Kasumi-1 (cell line): ENCODE measurements at places on chromosomes 6 and 20.
A peak's percentile ranks its signal among the peaks of the same experiment; 100 is the strongest.

- DNase-seq, result no peak
These were observed 4.5 kb downstream of the TMEM14A start for GRCh38 chr6:52675372-52675771.

- no peak for DNase-seq
These were observed 48.4 kb upstream of the DSN1 start for GRCh38 chr20:36821964-36822437.

DNA sequence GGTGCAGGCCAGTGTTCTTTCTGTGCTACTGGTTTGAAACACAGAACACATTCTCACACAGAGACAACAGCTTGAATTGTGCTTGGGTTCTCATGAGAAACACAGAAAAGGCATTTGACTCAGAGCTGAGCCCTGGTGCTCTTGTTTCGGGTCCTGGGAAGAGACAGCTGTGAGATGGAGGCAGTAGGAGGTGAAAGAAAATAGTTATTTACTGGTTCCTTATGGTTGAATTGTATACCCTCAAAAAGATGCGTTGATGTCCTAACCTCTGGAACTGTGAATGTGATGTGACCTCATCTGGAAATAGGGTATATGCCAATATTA lies 87.1 kb upstream of the RPS6KA2 start:
- DNase-seq, result no peak

- DNase-seq, result no peak
These were observed 53.1 kb upstream of the EIF2S2 start for GRCh38 chr20:34165018-34165619.

DNA sequence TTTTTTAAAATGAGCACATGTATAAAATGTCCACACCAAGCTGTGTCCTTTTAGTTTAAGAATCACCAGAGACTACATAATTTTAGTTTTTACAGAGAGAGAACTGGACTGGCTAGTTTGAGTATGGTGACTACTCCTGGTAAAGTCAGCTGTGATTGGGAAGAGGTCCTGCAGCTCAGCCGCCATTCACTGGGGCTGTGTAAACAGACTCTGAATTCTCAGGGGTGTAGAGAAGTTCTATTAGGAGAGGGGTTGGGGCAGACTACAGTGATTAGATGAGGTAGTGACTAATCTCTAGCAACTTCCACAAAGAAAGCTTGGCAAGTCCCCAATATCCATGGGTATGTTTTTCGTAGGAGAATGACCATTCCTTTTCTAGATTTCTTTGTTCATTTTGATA lies 341.2 kb upstream of the MAP3K7 start:
- no peak for DNase-seq

GRCh38 chr6:125445054-125445453 lies 143.3 kb upstream of the HDDC2 start:
- no peak for DNase-seq

- DNase-seq, result no peak
These were observed 93.7 kb downstream of the PSMB1 start for GRCh38 chr6:170459451-170459850.

- DNase-seq, result no peak
These were observed 638 bp downstream of the BLCAP start for GRCh38 chr20:37526839-37527637.

GRCh38 chr6:44071670-44072451 lies 55.4 kb downstream of the MRPL14 start:
- DNase-seq, result no peak

DNA sequence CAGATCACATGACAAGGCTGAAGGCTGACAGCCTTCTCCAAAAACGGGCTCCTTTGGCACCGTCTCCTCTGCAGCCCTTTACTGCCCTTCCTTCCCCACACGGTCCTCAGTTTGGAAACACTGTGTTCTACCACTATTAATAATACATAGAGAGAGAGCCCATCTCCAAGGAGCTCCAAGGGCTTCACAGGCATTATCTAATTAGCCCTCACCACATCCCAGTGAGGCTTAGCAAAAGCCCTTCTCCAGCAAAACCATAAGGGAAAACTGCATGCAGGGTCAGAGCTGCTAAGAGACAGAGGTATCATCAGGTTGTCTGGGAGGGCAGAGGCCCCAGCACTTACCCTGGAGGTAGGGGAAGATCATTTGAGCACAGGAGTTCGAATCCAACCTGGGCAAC lies 169.3 kb upstream of the JARID2 start:
- DNase-seq, result no peak

DNA sequence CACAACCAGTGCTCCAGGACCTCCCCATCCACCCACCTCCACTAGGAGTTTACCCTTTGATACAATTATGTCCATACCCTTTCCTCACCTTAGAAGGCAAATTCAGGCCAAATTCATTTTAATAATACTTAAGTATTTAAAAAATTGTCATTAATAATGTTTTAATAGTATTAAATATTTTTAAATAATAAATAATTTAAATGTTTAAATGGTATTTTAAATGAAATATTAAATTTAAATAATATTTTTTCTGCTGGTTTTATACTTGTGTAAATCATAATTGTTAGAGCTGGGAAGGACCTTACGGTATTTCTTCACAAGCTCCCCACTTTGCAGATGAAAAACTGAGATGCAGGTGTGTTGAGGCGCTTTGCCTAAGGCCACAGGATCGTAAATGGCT lies 67.8 kb downstream of the NRN1 start:
- no peak for DNase-seq

GRCh38 chr6:5663259-5663658 lies 343.5 kb downstream of the NRN1 start:
- no peak for DNase-seq

- DNase-seq, result no peak
These were observed 29.9 kb downstream of the METTL24 start for GRCh38 chr6:110328259-110328658.

GRCh38 chr6:127100510-127101140 lies 17.8 kb upstream of the RSPO3 start:
- DNase-seq, result peak; percentile 86

- DNase-seq, result peak; percentile 46
These were observed 8.6 kb downstream of the NKX2-2 start for GRCh38 chr20:21505161-21505809.

DNA sequence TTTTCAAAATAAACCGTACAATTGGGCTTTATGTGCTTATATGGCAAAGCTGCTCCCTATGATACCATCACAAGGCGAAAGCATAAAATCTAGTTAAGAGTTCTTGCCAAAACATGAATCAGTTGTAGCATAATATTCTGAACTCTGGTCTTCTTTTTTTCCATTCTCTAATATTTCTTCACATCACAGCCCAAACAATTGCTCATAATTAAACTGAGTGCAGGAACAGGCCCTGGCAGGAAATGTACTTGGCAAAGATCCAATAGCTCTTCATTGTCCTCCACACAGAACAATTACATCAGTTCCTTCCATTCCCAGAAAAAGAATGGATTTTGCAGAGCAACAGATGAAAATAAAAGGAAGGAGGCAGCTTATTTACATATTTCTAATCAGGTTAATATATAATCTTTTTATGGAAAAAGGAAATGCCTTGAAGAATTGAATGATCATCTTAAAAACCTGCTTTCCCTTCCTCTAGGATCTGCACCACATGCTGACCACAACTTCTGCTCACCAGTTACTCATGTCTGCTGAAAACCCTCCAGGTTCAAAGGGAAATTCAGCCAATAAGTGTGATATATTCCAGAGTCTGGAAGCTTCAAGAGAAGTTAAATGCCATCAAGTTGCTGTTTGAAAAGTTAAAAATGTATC lies 123.3 kb upstream of the COL21A1 start:
- peak; percentile 85 for DNase-seq

DNA sequence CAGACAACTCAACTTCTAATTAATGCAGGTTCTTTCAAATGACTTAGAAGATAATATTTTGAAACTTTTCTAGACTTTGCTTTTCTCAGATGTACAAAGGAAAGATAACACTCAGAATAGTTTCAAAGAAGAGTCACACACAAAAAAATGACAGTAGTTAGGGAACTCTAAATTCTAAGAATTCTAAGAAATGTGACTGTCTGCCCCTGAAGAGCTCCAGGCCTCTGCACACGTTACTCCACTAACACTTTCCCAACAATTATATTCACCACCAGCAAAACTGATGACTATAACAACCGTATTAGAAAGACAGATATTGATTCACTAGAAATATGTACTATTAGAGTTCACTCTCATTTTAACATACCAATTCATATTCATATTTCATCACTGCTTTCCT lies 133.3 kb upstream of the SMLR1 start:
- DNase-seq, result no peak

DNA sequence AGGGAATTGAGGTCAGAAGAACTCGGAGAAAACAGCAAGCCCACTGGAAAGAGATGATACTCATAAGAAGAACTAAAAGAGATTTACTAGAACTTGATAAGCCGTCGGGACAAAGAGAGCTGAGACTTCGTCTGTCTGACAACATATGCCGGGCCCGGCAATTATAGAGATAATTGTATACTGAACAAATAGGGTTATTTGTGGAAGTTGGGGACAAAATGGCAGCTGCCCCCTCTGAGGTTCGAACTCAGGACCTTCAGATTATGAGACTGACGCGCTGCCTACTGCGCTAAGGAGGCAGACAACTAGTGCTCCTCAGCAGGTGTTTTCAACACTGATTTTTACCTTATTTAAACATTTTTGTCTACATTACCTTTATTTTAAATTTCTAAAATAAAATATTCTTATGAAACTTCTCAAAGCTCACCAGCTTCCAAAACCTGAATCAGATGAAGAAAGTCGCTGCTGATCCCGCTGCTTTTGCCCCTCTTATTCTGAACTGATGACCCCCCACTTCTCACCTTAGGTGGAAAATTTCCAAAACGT lies 29.3 kb upstream of the TRIM27 start:
- DNase-seq, result no peak

DNA sequence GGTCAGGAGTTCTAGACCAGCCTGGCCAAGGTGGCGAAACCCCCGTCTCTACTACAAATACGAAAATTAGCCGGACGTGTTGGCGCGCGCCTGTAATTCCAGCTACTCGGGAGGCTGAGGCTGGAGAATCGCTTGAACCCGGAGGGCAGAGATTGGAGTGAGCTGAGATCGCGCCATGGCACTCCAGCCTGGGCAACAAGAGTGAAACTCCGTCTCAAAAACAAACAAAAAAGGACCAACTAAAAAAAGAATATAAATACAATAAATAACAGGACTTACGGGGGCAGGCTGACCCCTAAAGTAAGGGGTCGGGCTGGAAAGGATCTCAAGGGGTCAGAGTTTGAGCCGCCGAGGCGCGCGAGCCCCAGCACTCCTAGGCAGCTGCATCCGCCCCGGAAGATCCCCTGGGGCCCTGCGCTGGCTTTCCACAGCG lies 509 bp upstream of the TPD52L2 start:
- DNase-seq, result peak; percentile 49

GRCh38 chr6:73548458-73549446 lies 27.9 kb upstream of the EEF1A1 start:
- no peak for DNase-seq

DNA sequence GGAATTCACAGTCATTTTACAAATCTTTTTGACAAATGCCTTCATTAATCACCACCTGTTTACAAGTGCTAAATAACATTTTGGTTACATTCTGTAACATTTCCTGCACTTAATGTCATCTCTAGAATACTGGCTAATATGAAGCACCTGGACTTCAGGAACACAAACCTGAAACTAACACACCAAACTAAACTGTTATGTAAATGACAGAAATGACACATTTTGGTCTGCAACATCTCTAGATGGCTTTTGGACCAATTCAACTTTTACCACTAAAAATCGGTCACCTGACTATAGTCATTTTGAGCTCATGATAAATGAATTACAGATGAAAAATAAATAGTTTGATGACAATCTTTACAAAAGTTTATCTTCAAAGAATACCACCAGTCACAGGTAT lies 80.6 kb downstream of the ATG5 start:
- no peak for DNase-seq

DNA sequence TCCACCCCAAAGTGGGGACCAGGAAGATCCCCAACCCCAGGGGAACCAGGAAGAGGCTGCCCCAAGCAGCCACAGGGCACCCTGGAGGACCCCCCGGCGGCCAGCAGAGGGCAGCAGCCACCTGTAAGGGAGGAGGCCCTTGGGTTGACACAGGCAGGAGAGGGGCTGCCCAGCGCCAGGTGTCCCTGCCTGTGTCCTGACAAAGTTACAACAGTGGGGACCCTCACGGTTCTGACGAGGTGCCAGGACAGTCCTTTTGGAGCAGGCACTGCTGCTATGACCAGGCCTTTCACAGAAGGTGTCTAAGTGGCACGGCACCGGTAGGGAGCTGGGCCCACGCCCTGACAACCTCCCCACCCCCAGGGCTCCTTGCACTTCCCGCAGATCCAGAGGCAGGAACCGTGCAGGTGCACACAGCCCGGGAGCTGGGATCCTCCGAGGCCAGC lies 176.7 kb downstream of the BMP7 start:
- DNase-seq, result peak; percentile 22

- DNase-seq, result peak; percentile 72
These were observed 1.1 kb upstream of the BEND3 start for GRCh38 chr6:107116328-107116892.

GRCh38 chr6:151263967-151264366 lies 24.2 kb downstream of the AKAP12 start:
- DNase-seq, result no peak

- peak; percentile 1 for DNase-seq
These were observed 17.1 kb downstream of the IFNGR1 start for GRCh38 chr6:137202078-137202477.

DNA sequence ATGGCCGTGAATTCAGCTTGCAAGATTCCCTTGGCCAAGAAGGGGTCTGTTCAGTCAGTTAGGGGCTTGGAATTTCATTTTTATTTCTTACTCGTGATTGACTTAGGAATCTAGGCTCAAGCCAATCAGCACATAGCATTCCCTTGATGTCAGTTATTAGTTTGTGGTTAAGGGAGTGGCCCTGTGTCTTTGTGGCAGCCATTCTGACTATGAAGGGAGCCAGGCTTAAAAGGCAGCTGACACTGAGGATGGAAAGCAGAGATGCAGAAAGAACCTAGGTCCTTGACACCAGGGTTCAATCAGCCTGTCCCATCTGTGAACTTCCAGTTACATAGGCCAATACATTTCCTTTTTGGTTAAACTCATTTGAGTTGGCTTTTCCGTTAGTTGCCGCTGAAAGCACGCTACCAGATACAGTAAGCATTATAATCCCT lies 48.1 kb downstream of the MCUR1 start:
- peak; percentile 32 for DNase-seq

- no peak for DNase-seq
These were observed 2.4 kb downstream of the KIF13A start for GRCh38 chr6:17984812-17985670.

DNA sequence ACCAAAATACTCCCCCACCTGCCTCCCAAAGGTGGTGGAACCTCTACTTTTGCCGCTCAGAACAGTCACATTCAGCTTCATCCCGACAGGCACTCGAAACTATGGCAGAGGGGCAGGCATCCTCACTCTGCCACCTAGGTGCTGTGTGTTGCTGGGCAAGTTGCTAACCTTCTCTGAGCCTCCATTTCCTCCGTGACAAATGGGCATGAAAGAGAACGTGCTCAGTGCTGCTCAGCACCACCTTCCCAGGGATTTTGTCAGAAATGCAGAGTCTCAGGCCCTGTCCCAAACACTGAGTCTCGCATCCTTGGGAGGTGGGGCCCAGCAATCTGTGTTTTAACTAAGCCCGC lies 18.1 kb downstream of the ANKRD60 start:
- no peak for DNase-seq

DNA sequence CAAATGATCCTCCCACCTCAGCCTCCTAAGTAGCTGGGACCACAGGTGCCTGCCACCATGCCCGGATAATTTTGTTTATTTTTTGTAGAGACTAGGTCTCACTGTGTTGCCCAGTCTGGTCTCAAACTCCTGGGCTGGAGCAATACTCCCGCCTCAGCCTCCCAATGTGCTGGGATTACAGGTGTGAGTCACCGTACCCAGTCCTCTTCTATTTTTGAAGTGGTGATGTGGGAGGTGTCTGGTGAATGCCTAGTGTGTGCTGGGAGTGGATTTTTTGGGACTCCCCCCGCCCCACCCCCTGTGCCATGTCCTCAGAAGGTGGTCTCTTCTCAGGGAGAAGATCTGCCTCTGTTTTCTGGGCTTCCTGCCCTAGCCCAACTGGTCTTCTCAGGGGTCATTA lies 47.9 kb upstream of the CLDN20 start:
- DNase-seq, result no peak
